ENCODE measurements at places on chromosomes 13 and 19.

GRCh38 chr19:13024126-13024950, 29.1 kb downstream of the NFIX start:
- no peaks in the 10 kb centered on the region for H3K36me3 ChIP-seq
- peak overlapping the region; percentile 21 for H3K4me3 ChIP-seq
- peak; percentile 73 for DNase-seq

- no peaks in the 10 kb centered on the region for H3K36me3 ChIP-seq
- H3K27ac ChIP-seq: no peak overlapping the region
- no peaks in the 10 kb centered on the region for H3K27me3 ChIP-seq
- H3K4me3 ChIP-seq: no peak overlapping the region
- H3K4me1 ChIP-seq: no peaks in the 10 kb centered on the region
- no peak for DNase-seq
Measured at GRCh38 chr13:29936956-29937355, 86.5 kb upstream of the UBL3 start.

DNA sequence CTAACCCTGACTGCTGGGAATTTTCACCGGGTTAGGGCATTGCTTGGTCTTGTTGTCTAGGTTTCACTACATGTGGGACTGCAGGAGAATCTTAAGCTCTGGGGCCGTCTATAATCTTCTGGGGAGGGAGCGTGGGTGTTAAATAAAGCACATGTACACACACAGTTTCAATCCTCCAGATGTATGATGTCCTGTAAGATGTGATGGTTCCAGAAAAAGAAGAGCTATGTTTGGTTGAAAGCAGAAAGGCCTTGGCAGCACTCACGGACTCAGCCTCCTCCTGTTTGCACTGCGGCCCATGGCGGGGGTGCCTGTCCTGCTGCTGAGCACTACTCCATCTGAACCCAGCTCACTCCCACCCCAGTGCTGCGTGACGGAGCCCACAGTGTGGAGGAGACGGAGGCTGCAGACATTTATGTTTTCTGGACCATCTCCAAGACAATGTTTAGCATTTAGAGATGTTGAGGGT, 343.5 kb downstream of the TEX29 start:
- H3K4me1 ChIP-seq: no peaks in the 10 kb centered on the region
- H3K36me3 ChIP-seq: no peaks in the 10 kb centered on the region
- H3K4me3 ChIP-seq: no peak overlapping the region
- no peak overlapping the region for H3K27ac ChIP-seq

- H3K27me3 ChIP-seq: no peaks in the 10 kb centered on the region
- H3K27ac ChIP-seq: no peak overlapping the region
- no peaks in the 10 kb centered on the region for H3K4me1 ChIP-seq
Measured at GRCh38 chr13:45393941-45394570, 24.1 kb downstream of the SLC25A30 start.

GRCh38 chr13:96871469-96871868, 122.8 kb downstream of the OXGR1 start:
- H3K36me3 ChIP-seq: no peaks in the 10 kb centered on the region
- no peak overlapping the region for H3K4me3 ChIP-seq
- no peaks in the 10 kb centered on the region for H3K4me1 ChIP-seq
- H3K27ac ChIP-seq: no peak overlapping the region
- DNase-seq: no peak

DNA sequence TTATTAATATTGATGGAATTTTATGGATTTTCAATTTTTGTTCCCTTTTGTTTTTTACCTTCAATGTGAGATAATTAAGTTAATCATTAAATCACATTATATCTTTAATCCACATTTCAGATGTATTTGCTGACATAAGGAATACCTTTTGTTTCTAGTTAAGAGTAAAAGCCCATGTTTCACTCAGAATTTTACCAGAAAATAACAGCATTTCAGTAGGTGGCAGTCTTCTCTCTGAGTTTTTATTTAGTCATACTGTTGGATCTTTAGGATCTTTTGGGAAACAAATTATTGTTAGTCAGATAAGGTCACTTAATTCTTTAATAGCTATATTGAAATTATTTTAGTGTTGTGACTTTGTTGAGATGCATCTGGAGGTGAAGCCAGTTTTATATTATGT, 67.9 kb downstream of the NDFIP2 start:
- no peaks in the 10 kb centered on the region for H3K36me3 ChIP-seq
- H3K4me1 ChIP-seq: peaks cover 5% of the 10 kb centered on the region

- no peaks in the 10 kb centered on the region for H3K4me1 ChIP-seq
- H3K4me3 ChIP-seq: no peak overlapping the region
- peak overlapping the region; percentile 84 for H3K27ac ChIP-seq
- no peaks in the 10 kb centered on the region for H3K27me3 ChIP-seq
Measured at GRCh38 chr19:4557971-4558941, 1.2 kb downstream of the SEMA6B start.

- H3K27me3 ChIP-seq: peaks cover 9% of the 10 kb centered on the region
- peak; percentile 75 for DNase-seq
- H3K4me1 ChIP-seq: peaks cover 33% of the 10 kb centered on the region
- H3K36me3 ChIP-seq: no peaks in the 10 kb centered on the region
- no peak overlapping the region for H3K27ac ChIP-seq
Measured at GRCh38 chr19:47247308-47247990, 8.9 kb upstream of the CCDC9 start.

GRCh38 chr13:21556051-21556450, 47.9 kb downstream of the MICU2 start:
- no peak overlapping the region for H3K4me3 ChIP-seq
- H3K27me3 ChIP-seq: no peaks in the 10 kb centered on the region
- no peak for DNase-seq
- no peaks in the 10 kb centered on the region for H3K36me3 ChIP-seq

- no peaks in the 10 kb centered on the region for H3K36me3 ChIP-seq
- H3K27ac ChIP-seq: no peak overlapping the region
- no peaks in the 10 kb centered on the region for H3K4me1 ChIP-seq
- no peaks in the 10 kb centered on the region for H3K27me3 ChIP-seq
Measured at GRCh38 chr19:57227502-57227901, 3.3 kb upstream of the AURKC start.

DNA sequence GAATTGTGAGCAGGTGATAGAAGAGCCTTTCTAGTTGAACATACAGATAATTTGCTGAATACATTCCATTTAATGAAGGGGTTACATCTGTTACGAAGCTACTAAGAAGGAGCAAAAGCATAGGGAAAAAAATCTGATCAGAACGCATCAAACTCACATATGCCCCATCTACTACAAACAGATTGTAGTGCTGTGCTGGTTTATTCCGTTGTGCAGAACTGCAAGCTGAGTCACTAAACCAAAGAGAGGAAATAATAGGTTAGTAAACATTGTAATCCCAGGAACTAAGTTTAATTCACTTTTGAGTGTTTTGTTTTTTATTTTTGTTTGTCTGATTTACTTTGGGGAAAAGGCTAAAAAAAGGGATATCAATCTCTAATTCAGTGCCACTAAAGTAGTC, 136.3 kb downstream of the CDK8 start:
- DNase-seq: no peak
- no peaks in the 10 kb centered on the region for H3K27me3 ChIP-seq
- H3K27ac ChIP-seq: no peak overlapping the region
- H3K4me1 ChIP-seq: no peaks in the 10 kb centered on the region
- H3K36me3 ChIP-seq: peaks cover 24% of the 10 kb centered on the region
- H3K4me3 ChIP-seq: no peak overlapping the region

DNA sequence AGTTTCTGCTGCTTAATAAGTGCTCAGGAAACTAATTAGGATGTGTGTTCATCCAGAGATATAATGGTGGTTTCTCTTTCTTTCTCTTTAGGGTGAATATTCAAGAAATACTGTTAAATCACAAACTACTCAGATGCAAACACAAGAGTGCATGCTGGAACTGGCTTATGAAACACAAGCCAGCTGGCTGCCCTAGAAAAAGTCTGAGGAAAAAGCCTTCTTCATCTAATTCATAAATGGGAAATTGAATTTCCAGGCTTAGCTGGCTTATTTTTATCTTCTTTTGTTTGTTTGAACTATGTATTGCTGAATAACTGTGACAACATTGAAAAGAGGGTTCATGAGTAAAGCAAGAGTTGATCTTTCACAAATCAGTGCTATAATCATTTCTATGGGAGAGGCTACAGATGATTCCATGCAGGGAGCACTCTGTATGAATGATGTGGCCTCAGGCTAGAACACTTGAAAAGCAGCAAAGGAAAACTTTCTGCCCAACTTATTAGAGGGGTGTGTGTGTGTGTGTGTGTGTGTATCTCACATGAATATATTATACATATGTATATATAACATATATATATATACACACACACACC, 69.8 kb upstream of the SCEL start:
- H3K27ac ChIP-seq: no peak overlapping the region
- no peaks in the 10 kb centered on the region for H3K27me3 ChIP-seq
- no peaks in the 10 kb centered on the region for H3K36me3 ChIP-seq
- peaks cover 9% of the 10 kb centered on the region for H3K4me1 ChIP-seq
- no peak for DNase-seq

- H3K36me3 ChIP-seq: no peaks in the 10 kb centered on the region
- no peaks in the 10 kb centered on the region for H3K27me3 ChIP-seq
- no peak overlapping the region for H3K4me3 ChIP-seq
- no peak for DNase-seq
Measured at GRCh38 chr13:29136341-29136740, 316.2 kb downstream of the MTUS2 start.

- no peaks in the 10 kb centered on the region for H3K4me1 ChIP-seq
- no peaks in the 10 kb centered on the region for H3K27me3 ChIP-seq
- H3K27ac ChIP-seq: no peak overlapping the region
- H3K4me3 ChIP-seq: no peak overlapping the region
- DNase-seq: no peak
- no peaks in the 10 kb centered on the region for H3K36me3 ChIP-seq
Measured at GRCh38 chr19:1560286-1560882, 7.7 kb downstream of the MEX3D start.

- no peaks in the 10 kb centered on the region for H3K27me3 ChIP-seq
- no peak for DNase-seq
- peaks cover 20% of the 10 kb centered on the region for H3K4me1 ChIP-seq
- no peaks in the 10 kb centered on the region for H3K36me3 ChIP-seq
- H3K4me3 ChIP-seq: no peak overlapping the region
Measured at GRCh38 chr13:60162096-60162495, 1.6 kb downstream of the DIAPH3 start.

GRCh38 chr19:21117041-21117907, 24.6 kb upstream of the ZNF431 start:
- H3K27me3 ChIP-seq: no peaks in the 10 kb centered on the region
- no peak overlapping the region for H3K4me3 ChIP-seq
- no peak for DNase-seq
- no peak overlapping the region for H3K27ac ChIP-seq
- H3K4me1 ChIP-seq: no peaks in the 10 kb centered on the region
- H3K36me3 ChIP-seq: peaks cover 49% of the 10 kb centered on the region

DNA sequence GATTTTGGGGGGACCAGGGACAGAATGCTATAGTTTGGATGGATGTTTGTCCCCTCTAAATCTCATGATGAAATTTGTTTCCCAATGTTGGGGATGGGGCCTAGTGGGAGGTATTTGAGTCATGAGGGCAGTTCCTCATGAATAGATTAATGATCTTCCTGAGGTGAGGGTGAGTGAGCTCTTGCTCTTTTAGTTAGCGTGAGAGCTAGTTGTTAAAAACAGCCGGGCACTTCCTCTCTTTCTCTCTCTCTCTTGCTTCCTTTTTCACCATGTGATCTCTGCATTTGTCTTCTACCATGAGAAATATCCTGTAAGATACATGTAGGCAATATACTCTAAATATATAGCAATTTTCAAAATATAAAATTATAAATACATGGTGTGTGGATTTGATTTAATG, 290.8 kb upstream of the PCDH9 start:
- H3K36me3 ChIP-seq: no peaks in the 10 kb centered on the region
- H3K27me3 ChIP-seq: no peaks in the 10 kb centered on the region
- H3K4me1 ChIP-seq: no peaks in the 10 kb centered on the region

DNA sequence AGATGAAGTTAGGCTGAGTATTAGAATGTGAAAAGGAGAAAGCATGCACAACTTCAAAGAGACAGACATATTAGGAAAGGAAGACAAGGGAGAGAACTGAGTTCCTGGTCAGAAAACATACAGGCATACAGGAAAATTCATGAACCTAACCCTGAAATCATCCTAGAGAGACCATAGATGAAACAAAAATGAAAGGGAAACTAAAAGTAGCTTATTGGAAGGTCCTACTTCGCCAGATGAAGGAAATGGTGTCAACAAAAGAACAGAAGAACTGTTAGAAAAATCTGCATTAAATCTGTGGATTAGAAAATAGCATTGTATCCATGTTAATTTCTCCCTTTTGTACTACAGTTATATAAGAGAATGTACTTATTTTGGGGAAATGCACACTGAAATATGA, 169.0 kb upstream of the UFM1 start:
- no peak overlapping the region for H3K27ac ChIP-seq
- no peaks in the 10 kb centered on the region for H3K36me3 ChIP-seq
- no peaks in the 10 kb centered on the region for H3K27me3 ChIP-seq
- no peak overlapping the region for H3K4me3 ChIP-seq
- no peak for DNase-seq
- H3K4me1 ChIP-seq: no peaks in the 10 kb centered on the region

GRCh38 chr19:51365211-51365964, 800 bp downstream of the ETFB start:
- H3K4me3 ChIP-seq: peak overlapping the region; percentile 65
- peak overlapping the region; percentile 95 for H3K27ac ChIP-seq
- DNase-seq: peak; percentile 29
- H3K4me1 ChIP-seq: no peaks in the 10 kb centered on the region
- H3K36me3 ChIP-seq: no peaks in the 10 kb centered on the region

GRCh38 chr13:44394658-44395057, 21.0 kb downstream of the SERP2 start:
- no peak for DNase-seq
- H3K36me3 ChIP-seq: no peaks in the 10 kb centered on the region
- H3K4me3 ChIP-seq: no peak overlapping the region
- H3K27ac ChIP-seq: no peak overlapping the region
- no peaks in the 10 kb centered on the region for H3K4me1 ChIP-seq

DNA sequence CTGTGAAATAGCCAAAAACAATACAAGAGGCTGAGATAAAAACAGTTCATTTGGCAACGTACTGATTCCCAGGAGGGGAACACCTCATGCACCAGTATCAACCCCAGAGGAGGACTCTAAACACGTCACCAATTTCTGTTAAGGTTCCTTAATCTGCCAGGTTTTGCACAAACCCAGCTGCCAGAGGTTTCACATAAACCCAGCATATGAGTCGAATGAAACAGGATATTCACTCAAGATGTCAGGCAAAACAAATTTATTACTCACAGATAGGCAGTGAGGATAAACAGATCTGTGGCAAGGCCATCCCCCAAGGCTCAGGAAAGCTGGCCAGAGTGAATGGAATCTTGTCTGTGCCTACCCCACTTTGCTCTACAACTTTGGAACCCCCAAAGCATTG, 210.9 kb downstream of the GPC5 start:
- H3K27me3 ChIP-seq: no peaks in the 10 kb centered on the region
- no peaks in the 10 kb centered on the region for H3K36me3 ChIP-seq
- DNase-seq: no peak
